ENCODE measurements at places on chromosomes 1 and 21.

- DNase-seq, result no peak
Observed at GRCh38 chr1:105997516-105997915, 1059.0 kb upstream of the PRMT6 start.

DNA sequence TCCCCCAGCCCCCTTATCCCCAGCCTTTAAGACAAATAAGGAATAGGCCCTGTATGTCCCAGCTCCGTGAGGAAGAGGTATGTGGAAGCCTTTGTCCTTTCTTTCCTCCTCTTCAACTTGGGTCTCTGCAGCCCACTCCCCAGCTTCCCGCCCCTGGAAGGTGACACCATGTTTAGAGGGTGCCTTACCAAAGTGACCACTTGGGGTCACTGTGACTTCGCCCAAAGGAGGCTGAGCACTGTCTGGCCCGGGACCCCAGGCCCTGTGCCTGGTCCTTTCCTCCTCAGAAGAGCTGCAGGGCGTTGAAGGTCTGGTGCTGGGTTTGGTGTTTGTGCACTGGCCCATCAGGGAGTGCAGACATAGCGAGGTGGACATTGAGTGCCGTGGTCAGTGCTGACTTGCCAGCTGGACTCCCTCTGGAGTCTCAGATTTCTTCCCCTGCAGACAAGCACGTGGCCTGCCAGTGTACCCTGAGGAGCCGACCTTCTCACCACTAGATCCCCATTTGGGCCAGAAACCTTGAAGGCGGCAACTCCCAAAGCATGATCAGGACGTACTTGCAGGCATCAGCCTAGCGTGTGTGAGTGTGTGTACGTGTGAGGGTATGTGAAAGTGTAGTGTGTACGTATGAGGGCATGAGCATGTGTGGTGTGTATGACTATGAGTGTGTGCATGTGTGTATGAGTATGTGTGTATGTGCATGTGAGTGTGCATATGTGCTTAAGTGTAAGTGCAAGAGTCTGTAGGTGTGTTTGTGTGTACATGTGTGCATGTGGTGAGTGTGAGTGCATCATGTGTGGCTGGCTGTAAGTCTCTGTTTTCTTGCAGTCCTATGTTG is 181.4 kb upstream of the KIAA0040 start:
- DNase-seq, result no peak

DNA sequence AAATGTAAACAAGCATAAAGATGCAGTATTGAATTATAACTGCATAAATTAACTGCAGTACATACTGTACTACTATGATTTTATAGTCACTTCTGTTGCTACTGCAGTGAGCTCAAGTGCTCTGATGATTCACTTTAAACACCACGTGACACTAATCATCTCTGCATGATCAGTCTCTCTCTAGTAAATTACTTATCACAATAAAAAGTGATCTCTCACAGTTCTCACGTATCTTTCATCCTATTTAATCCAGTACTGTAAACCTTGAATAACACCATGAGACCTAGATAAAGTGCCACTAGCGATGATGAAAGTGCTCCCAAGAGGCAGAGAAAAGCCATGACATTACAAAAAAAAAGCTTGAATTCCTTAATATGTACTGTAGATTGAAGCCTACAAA is 1242.0 kb downstream of the AMY1C start:
- no peak for DNase-seq

DNA sequence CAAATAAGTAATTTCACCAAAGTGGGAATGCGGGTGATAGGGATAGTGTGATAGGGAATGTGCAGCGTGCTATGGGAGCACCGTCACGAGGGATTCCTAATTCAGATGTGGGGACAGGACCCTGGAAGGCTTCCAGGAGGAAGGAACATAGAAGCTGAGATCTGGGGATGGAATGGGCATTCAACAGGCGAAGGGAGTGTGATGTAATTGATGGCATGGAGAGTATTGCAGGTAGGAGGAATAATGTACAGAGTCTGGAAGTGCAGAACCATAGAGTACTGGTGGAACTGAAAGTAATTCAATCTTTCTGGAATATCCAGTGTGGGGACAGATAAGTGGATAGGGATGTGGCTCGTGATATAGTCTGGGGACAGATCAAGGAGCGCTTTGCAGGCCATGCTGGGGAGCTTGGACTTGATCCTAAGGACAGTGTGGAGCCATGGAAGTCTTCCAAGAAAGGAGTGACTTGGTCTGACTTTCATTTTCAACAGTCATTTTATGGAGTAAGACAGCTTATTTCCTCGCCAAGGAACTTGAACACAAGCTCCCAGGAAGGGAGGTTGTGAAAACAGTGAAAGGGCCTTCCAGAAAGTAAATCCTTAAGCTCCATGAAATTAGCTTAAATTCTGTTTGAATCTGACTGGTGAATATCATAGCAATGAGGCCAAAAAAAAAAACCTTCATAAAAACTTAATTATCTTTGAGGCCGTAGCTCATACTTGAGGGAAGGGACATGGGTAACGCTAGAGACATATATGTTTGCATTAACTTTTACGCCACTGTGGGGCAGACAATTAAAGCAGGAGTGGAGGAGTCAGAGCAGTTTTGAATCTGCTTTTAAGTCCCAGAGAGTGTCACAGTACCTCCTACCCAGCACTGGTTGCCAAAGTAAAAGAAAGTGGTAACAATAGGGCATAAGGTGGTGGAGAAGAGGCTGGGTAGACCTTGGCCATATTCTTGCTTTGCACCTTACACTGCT is 55.8 kb downstream of the ROR1 start:
- DNase-seq, result no peak

GRCh38 chr1:23102289-23102688 is 66.4 kb downstream of the LUZP1 start:
- DNase-seq, result no peak

DNA sequence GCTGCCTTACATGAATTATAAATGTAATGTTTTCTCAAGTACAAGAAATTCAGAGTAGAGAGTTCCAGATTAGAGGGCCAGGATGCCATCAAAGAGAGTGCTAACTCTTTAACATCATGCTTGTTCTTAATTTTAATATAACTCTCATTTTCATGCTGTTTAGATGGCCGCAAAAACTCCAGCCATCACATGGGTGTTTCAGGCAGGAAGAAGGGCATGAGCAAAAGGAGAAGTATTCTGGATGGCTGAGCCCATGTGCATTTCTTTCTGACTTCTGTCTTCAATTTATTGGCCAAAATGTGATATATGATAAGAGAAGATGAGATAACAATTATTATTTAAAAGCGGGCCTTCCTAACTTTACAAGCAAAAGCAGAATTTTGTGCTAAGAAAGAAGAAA is 1328.6 kb downstream of the MRPL39 start:
- no peak for DNase-seq

DNA sequence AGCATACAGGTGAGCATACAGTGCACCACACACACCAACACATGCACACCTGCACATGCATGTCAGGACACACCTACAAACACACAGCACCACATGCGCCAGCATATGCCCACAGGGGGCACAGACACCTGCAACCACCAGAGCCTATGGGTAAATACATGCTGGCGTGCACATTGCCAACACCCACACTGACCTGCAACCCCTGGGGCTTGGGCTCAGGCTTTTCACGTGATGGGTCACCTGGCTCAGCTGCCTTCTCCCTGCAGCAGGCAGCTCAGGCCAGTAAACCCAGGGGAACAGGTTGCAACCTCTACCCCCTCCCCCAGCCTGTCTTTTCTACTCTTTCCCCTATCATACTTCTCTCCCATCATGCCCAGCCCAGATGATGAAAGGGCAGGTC is 8.1 kb downstream of the CD247 start:
- DNase-seq, result no peak

DNA sequence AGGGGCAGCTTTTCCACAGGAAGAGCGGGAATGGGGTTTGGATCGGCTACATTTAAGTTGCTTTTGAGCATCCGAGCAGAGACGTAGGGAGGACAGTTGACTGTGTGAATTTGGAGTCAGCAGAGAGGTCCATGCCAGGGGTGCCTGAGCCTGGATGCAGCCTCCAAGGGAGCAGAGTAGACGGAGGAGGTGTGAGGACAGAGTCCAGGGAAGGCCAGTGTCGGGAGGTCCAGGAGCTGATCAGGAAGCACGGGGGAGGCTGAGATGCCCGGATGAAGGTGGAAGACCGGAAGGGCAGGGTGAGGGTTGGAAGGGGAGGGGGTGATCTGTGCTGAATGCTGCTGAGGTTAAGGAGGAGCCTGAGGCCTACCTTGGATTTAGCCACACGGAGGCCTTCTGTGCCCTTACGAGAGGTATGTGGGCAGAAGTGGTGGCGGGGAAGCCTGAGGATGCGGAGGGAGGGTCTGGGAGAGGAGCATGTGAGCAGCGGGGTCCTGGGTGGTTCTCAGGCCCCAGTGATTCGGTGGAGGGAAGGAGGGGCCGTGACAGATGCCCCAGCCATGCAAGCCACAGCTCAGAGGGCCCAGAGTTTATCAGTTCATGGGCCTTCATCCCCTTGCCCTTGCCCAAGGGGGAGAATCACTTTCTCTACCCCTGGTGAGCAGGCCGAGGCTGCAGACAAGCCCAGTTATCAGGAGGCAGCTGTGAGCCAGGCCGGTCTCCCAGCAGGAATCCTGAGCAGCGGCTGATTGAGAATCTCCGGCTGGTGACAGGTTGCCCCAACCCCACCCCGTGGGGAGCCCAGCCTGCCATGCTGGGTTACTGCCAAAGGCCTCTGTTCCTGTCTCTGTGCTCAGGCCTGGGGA is 54.0 kb upstream of the ACTL8 start:
- no peak for DNase-seq

DNA sequence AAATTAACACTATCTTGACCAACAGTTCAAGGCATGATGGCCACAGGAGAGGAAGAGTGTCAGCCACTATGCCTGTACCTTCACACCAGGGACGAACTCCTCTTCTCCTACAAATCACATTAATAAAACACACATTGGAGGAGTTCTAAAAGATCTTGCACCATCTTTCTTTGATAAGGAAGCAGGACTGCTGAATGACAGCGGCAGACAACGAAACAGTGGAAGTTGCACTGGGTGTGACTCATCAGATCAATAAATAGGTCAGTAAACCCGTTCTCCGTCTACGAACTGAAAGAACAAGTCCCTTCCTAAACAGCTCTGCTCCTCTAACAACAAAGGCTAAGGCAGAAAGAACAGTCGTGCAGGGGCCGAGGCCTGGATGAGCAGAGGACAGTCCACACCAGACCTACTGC is 23.1 kb downstream of the UBE2G2 start:
- DNase-seq, result no peak

DNA sequence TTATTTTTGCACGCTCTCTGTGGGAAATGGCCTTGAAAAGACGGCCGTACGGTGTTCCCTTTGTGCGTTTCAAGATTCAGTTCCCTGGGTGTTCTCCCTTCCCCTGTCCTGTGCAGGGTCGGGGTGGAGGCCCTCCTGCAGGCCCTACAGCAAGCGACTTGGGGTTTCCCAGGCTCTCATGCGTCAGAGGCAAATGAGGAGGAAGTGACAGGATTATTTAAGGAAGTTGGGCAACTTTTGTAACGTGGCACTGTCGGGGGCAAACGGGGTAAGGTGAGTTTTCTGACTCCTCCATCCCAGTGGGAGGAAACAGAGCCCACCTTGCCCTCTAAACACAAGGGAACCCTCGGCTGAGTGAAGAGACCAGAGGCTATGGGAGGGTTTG is 16.1 kb upstream of the AJAP1 start:
- no peak for DNase-seq

DNA sequence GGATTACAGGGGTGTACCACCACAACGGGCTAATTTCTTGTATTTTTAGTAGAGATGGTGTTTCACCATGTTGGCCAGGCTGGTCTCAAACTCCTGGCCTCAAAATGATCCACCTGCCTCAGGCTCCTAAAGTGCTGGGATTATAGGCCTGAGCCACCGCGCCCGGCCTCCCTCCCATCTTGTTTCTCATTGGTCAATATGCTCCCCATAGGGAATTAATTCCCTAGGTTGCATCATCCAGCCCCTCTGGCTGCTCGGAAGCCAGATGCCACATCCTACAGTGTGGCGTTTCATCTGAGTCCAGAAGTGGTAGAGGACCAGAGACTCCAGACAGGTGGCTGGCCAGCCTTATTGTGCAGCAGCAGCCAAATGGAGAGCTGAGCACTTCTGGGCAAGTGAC is 11.5 kb upstream of the VASH2 start:
- no peak for DNase-seq

DNA sequence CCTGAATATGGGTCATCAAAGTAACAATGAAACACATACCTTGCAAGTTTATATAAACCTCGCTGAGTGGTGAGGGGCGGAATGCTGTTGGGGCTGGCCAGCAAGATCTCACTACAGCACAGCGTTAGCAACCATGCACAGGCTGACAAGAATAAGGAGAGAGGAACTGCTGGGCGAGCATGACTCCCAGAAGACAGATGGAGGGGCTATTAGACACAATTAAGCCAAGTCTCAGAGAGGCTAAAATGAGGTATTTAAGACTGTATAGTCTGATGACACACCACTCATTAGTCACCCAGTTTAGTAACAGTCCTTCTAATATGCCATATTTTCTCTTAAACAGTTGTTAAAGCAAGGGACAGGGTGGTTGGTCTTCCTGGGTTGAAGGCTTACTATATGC is 340.2 kb upstream of the NR5A2 start:
- no peak for DNase-seq

GRCh38 chr1:180040034-180040433 is 85.4 kb downstream of the CEP350 start:
- no peak for DNase-seq

DNA sequence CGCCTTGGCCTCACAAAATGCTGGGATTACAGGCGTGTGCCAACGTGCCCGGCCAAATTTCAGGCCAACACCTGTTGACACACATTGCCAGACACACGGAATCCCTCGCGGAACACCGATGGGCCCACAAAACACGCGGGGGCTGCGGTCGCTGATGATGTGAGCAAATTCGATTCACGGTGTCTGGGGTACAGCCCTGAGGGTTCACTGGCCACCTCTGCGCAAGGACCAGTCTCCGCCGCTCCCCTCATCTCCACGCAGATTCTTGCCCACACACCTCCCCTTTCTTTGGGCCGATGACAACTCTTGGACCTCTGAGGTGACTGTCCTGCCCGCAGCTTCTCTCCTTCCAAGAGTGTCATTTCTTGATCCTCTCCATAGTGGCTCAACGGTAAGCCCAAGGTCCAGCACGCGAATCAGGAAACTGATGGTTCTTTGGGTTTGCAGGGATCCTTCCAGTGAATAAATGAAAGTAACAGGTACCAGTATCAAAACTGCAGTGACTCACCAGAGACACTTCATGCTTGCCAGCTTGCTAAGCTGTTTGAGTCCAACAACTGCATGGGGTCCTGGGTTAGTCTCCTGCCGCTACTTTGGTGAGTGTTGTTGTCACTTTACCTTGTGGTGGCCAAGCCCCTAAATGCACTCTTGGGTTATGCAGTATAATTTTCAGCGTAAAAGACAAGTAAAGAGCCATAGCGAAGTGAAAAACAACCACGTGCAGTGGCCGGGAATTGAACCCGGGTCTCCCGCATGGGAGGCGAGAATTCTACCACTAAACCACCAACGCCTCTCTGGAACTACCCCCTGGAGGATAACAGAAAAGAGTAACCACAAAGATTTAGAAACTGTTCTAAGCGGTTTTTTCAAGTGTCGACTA is 11.0 kb upstream of the RNU1-3 start:
- peak; percentile 20 for DNase-seq

DNA sequence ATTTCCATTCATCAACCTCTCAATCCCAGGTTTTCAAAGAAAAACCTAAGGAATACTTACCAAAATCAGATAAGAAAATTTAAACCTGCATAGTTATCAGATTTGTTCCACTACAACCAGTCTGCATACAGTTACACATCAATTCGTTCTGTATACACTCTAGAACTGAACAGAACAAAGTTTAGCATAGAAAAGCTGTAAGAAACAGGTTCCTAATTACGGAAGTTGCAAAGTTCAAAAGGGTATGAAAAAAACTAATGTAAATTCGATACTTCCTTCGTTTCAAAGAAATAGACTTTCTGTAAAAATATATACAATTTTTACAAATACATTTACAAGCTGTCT is 3.1 kb downstream of the MCL1 start:
- DNase-seq, result no peak

GRCh38 chr1:38533772-38534472 is 325.6 kb downstream of the RRAGC start:
- no peak for DNase-seq

Measured in activated CD8-positive, alpha-beta memory T cell treated with anti-CD3 and anti-CD28 coated beads for 4 hours (primary cell).